ENCODE measurements at places on chromosomes 6 and 20.

DNA sequence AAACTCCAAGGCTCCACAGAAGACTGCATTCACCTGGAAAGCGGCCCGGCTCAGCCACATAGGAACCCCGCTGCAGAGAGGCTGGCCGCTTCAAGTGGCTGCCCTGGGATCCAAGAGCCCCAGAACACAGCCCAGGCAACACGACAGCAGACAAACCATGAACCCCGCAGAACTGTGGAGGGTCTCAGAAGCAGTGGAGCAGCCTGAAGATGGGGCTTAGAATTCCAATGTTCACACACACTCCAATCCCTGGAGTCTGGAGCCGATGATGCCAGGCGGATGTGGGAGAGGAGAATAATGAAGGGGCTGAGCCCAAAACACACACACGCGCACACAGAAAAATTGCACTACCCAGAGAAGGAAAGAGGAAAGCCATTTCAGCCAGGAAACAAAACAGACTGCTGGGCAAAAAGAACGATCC, 52.4 kb downstream of the NINL start:
- DNase-seq, result no peak

DNA sequence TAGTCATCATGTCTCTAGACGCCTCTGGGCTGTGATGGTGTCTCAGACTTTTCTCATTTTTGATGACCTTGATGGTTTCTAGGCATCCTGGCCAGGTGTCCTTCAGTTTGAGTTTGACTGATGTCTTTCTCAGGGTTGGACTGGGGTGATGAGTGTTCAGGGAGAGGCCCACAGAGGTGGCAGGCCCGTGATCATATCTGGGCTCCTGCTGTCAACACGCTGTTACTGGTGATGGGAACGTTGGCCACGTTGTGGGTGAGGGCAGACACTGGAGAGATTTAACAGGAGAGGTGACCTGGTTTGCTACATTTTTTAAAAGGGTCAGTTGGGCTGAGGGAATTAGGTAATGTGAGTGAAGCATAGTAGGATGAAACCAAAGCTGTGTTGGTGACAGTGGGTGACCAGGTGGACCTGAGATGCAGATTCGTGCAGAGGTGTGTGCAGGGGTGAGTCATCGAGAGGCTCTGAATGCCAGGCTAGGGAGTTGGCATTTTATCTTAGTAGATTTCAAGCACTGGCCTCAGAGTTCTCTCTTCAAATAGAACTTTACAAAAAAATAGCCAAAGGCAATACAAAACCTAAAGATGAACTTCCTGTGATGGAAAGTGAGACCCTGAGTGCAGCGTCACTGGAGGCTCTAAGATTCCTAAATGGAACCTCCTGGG, 174.1 kb downstream of the CDH26 start:
- DNase-seq, result no peak

DNA sequence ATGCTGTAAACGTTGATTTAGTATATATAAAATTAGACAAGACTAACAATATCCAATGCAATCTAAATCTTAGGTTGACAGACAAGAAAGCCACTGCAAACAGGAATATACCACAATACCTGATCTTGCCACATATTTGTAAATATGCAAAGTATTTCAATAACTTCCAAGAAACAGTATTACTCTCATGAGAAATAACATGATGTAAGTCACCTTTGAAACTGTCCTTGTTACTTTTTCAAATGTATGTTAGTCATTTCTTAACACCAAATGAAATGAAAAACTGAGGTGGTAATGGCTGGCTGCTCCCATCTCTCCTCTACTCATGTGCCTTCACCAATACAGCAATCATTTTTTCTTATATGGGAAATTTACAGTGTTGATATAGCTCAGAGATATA, 118.7 kb downstream of the ATG5 start:
- no peak for DNase-seq

DNA sequence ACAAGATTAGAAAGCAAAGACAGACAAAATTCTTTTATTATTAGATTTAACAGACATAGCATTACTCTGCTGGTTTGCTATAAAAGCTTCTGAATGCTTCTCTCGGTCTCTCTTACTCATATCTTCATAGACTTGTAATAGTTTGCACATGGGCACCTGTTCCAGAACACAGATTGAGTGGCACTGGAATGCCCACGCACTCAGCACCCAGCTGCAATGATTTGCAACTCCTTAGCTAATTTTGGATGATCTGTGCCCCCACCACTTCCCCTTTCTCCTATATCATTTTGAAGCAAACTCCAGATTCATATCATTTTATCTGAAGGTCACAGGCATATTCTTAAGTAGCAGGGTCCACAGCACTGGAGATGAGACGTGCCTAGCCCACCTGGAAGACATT, 148.8 kb downstream of the CFAP61 start:
- DNase-seq, result no peak

- no peak for DNase-seq
Measured at GRCh38 chr6:87054143-87054833, 40.6 kb downstream of the CGA start.

- DNase-seq, result no peak
Measured at GRCh38 chr6:710601-711571, 17.9 kb upstream of the EXOC2 start.

DNA sequence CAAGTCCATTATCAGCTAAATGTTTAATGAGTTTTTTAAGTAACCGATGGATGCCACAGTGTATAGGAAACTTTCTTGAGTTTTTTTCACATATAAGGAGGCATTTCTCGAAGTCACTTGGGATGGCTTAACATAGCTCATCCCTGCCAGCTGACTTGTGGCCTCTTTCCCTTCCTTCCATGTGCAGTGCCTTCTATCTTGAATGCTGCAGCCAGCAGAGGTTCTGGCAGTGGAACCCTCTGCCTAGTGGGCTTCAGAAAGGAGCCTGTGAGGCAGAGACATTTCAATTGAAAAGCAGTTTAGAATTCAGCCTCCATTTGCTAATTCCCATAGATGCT, 51.9 kb downstream of the AKAP12 start:
- no peak for DNase-seq

DNA sequence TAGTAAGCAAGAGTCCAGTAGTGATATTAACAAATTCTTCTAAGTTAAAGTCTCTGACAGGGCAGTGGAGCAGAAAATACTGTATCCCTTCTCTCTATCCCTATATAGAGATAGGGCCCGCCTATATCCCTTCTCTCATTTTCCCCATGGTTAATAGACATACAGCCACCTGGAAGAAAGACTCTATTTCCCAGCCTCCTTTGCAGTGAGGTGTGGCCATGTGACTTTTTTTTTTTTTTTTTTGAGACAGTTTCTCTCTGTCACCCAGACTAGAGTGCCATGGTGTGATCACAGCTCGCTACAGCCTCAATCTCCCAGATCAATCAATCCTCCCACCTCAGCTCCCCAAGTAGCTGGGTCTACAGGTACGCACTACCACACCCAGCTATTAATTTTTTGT, 16.7 kb upstream of the CDK5RAP1 start:
- DNase-seq, result no peak

DNA sequence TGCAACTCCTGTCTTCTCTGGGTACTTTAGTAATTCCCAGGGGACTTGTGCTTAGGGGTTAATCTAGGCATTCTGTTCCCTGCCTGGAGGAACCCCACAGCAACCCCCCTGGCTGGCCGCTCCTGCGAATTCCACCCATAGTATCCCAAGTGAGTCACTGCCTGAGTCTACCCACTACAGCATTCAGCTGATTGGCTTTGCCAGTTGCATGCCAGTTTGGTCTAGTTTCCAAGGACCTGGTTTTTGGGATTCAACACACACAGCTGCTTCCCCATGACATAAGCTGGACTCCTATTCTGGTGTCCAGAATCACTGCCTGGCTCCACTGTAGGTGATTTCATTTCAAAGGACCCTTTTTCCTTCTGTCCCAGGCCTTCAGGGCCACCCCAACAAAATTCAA, 40.3 kb downstream of the PLCG1 start:
- DNase-seq, result no peak

GRCh38 chr6:149889326-149889725, 8.6 kb downstream of the RAET1E start:
- DNase-seq, result no peak

DNA sequence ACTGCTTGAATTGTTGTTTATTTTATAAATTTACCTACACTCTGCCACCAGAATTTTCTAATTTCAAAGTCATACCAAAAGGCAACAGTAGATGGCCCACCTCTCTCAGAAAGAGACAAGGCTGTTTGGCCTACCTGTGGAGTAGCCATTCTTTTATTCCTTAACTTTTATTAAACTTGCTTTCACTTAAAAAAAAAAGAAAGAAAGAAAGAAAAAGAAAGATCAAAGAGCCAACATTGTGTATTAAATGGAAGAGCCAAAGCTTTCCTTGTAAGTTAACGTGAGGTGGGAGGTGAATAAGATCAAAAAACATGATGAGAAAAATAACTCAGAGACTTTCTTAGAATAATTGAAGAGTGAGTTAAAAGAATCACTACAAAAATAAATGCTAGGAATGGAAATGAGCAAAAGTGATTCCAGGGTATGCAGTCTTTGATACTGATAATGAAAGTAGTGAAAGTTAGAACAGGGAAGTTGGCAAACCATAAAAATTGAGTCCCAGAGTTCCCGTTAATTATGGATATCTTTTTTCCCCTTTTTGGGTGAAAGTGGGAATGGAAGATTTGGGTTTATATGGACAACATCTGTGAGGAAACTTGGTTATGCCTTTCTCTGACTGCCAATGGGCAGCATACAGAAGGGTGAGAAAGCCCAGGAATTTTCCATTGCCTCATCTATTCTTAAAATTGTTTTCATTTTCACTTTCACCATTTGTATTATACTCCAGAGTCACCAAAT, 35.9 kb upstream of the MYB start:
- DNase-seq, result no peak

DNA sequence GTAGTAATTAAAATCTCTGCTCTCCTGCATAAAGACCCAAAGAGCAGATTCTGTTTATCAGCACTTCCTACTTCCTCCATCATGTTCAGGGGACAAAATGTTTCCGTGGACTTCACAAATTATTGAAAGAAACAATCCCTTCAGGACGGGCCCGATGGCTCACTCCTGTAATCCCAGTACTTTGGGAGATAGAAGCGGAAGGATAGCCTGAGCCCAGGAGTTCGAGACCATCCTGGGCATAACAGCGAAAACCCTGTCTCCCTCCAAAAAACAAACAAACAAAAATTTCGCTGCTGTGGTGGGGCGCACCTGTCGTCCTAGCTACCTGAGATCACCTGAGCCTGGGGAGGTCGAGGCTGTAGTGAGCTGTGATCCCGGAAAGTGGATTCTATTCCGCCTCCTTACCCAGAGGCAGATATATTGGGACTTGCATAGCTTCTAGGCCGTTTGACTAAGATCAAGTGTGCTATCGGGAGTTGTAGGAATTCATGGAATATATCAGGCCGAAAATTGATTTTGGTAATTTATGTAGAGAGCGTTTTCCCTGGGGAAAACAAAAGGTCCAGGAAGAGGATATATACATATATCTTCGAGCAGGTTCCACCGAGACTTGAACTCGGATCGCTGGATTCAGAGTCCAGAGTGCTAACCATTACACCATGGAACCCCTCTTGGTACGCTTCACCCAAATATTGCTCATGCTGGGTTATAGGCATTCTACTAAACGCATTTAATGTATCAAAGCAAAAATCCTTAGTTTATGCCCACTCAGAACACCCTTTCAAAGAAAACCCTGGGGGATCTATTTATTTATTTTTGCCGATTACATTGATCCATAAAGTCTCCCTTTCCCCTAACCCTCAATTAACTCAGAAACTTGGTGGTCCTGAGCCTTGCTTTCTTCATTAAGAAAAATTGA, 74.5 kb upstream of the ZNF184 start:
- DNase-seq, result no peak

DNA sequence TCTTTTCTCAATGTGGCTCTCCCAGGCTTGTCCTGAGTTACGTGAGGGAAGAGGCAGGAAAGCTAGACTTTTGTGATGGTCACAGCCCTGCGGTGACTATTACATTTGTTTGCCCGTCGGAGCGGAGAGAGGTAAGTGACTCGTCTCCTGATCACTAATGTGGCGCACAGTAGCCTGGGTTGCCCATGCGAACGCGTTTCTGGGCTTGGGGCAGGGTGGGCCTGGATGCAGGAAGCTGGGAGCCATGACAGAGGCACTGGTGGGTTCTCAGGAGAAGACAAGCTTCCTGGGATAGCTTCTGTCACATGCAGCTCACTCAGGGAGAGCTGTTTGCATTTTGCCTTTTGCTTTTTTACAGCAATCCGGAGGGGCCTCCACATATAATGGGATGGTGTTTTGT, 60.6 kb downstream of the IGF2R start:
- DNase-seq, result no peak

- DNase-seq, result no peak
Measured at GRCh38 chr6:148811459-148811858, 64.6 kb downstream of the UST start.

- no peak for DNase-seq
Measured at GRCh38 chr6:27785294-27785693, 126.9 kb downstream of the OR2B2 start.

DNA sequence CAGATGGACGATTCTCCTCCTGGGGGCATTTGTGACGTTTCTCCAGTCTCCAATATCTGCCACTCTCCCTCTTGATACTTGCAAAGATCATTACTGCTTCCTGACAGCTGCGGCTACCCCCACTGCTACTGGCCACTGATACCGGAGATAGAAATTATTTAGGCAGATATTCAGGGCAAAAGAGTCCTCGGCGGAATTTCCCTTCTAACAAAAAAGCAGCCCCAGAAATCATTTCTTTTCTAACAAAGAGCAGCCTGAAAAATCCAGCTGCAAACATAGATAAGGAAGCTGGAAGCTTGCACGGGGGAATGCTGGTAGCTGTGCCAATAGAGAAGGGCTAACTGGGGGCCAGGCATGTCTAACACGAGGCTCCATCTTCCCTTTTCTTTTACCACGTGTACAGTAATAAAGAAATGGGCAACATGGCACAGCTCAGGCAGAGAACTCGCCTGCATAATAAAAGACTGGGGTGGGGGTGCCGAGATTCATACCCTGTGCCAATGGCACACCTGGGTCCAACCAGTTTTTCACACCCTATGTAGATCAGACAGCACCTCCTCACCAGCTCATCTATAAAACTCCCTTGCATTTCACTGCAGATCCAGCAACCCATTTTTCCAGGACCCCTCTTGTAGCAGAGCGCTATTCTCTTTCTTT, 6.1 kb downstream of the TP53RK start:
- DNase-seq, result no peak

GRCh38 chr20:1383623-1384404, 9.0 kb downstream of the FKBP1A start:
- DNase-seq, result no peak

DNA sequence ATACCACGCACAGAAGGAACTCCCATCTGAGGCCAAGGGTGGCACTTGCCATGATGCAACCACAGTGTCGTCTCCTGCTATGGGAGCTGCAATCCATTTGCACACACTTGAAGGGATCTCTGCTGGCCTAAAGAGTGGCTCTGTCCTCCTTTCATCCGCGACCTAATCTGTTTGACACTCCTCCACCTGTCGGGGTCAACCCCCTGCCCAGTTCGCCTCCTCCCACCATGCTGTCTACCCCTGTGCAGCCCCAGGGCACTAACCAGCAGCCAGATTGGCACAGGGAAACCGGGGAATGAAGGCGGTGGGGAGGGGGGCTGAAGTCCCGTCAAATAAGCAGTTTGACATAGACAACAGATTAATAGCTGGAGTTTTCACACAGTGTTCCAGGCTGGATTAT, 58.1 kb upstream of the FOXQ1 start:
- DNase-seq, result no peak
